ENCODE measurements at places on chromosomes 2 and 18. TPM values are rescaled to one million over a fixed set of nuclear protein-coding genes. Genes with fewer than 3 reads are reported as not detected.
A peak's percentile ranks its signal among the peaks of the same experiment; 100 is the strongest.

DNA sequence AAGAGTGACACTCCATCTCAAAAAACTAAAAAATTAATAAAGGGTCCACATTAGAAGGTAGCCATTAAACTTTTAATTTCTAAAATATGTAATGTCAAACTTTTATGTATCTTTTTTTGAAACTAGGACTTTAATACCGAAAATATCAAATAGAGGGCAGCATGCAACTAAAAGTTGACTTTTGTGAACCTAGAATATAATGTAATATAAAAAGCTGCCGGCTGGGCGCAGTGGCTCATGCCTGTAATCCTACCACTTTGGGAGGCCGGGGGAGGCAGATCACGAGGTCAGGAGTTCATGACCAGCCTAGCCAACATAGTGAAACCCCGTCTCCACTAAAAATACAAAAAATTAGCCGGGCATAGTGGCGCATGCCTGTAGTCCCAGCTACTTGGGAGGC, 62.8 kb downstream of the INO80D start:
- no peak for DNase-seq

- peak; percentile 10 for DNase-seq
These were observed 516 bp downstream of the EIF2AK2 start for GRCh38 chr2:37156071-37156856.

- peak; percentile 55 for DNase-seq
These were observed 143.0 kb downstream of the ARL6IP6 start for GRCh38 chr2:152861349-152861942.

DNA sequence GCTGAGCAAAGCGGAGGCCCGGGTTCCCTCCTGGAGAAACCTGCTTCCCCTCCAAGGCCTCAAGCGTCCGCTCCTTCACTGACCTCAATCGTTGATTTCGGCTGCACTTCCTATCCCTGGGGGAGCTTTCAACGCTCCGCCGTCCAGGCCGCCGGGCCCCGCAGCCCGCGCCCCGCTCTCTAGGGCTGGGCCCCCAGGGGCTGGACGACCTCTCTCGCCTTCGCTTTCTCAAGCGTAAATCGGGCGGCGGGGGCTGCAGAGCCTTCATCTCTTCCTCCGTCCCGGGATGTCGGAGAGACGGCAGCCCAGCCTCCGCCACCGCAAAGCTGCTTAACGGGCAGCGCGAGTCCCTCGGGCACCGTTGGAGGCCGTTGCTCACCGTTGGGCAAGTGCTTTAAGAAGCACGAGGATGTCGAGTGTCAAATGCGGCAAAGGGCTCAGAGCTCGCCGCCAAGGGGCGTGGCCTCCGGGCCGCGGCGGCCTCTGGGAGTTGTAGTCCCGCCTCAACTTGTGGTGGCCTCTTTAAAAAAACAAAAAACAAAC, 8.5 kb downstream of the HES6 start:
- no peak for DNase-seq

DNA sequence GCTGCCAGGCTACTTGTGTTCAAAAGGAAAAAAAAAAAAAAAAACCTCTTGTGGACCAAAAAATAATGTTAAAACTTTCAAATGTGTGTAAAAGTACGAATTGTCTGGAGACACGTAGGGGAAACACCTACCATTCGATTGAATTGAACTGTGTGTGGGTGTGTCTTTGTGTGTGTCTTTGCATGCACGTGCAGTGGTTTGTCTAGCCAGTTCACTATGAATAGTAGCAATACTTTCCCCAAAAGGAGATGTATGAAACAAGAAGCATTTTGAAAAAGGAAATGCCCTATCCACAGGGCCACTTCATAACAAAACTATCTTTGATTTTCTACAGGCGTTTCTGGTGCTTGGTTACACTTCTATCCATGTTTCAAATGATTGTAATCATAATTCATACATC, 186.8 kb downstream of the RPRM start:
- no peak for DNase-seq

DNA sequence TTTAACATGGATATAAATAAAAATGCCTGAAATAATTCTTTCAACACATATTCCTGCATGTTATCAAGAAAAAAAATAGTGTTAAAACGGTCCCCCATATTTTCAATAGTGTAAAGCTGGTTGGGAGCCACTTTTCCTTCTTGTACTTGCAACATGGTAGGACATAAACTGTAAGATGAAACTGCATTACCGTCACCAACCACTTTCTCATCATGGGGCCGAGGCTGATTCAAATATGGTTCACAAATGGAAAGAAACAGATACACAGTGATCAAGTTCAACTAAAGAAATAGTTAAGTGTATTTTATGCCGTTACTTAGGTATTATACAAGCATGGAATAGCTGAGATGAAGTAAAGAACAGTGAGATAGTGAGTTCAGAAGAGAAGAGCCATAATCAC, 360.7 kb downstream of the ZEB2 start:
- no peak for DNase-seq

DNA sequence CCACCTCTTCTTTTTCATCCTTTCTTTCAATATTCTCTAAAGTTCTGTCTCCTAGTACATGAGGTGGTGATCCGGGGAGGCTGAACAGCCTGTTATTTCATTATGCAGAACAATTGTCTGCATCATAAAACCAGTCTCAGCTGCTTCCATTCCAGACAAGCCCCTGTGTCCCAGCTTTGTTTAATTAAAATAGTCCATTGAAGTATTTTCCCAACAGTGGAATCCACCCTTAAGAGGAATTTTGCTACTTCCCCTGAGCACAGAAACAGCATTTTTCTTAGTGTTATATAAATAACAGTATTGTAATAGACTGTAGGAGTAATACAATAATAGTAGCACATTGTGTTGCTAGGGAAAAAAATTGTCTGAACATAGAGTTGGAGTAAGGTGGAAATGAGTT, 395.4 kb upstream of the TCF4 start:
- no peak for DNase-seq

GRCh38 chr2:161426922-161427663, 11.0 kb downstream of the TBR1 start:
- no peak for DNase-seq

DNA sequence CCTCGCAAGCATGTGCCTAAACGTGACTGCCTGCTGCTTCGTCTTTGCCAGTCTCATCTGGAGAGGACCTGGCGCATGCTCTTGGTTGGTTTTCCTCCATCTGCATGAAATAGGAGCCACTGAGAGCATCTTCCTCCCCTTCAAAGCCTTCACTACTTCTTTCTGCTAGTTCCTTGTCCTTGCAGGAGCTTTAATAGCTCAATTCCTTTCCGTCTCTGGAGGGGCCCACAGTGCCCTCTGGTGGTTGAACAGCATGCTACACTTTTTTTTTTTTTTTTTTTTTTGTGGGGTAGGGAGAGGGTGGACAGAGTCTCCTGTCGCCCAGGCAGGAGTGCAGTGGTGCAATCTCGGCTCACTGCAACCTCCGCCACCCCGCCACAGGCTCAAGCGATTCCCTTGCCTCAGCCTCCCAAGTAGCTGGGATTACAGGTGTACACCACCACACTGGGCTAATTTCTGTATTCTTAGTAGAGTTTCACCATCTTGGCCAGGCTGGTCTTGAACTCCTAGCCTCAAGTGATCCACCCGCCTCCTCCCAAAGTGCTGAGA, 59.6 kb downstream of the SP110 start:
- peak; percentile 49 for DNase-seq

- DNase-seq: no peak
These were observed 14.8 kb downstream of the ZAP70 start for GRCh38 chr2:97728091-97728731.

- no peak for DNase-seq
These were observed 183.1 kb downstream of the STK39 start for GRCh38 chr2:168064011-168064998.

- DNase-seq: no peak
These were observed 12.2 kb upstream of the PSMA8 start for GRCh38 chr18:26121476-26121875.

Gene LCT
- total RNA-seq: 0.09 TPM

Gene PRKD3
- total RNA-seq: 174 TPM

Gene ANO7
- total RNA-seq: 0.46 TPM

All from OCI-LY7 (cell line).